ENCODE measurements at places on chromosomes 7 and 10. TPM values are rescaled to one million over a fixed set of nuclear protein-coding genes. Genes with fewer than 3 reads are reported as not detected.

The SEMA4G gene
- total RNA-seq = 15.3 TPM

- peak; percentile 34 for DNase-seq
These were observed 18.9 kb downstream of the CDK1 start for GRCh38 chr10:60797200-60797599.

The PLPP4 gene
- not detected for total RNA-seq

The CSTF2T gene
- total RNA-seq = 21.4 TPM

The ZNF716 gene
- total RNA-seq = not detected

DNA sequence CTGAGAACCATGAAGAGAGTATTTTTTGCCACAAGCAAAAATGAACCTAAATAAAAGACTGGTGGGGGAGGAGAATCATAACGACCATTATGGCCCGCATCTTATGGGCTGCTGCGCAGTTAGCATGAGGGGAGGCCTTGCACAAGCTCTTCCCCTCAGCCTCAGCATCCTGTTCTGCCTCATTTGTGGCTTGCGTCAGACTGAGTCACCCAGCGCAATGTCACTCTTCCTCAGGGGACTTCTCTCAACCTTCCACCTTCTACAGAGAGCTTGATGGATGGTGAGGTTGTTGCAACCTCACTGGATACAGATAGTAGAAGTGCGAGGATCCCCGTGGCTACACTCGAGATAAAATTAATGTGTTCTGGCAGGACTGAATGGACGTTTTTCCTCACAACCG is 16.8 kb upstream of the GPR15LG start:
- DNase-seq = no peak

The ATOH7 gene
- 0.37 TPM for total RNA-seq

DNA sequence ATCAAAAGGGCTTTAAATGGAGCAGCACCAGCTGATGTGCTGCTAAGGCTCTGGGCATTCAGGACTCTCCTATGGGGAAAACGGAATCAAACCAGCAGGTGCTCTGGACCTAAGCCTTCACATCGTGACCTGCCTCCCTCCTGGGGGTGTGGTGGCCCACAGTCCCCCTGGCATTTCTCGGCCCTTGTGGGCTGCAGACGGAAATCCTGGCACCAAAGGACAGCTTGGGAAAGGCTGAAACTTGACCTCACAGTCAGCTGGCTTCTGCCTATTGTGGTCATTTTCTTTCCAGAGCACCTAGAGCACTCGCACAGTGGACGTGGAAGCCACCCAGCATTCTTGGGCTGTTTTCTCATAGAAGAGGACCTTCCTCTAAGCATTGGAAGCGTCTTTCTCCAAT is 74.8 kb downstream of the TPST1 start:
- no peak for DNase-seq

The ACBD7 gene
- total RNA-seq = 13.1 TPM

The DNAJC12 gene
- 15.8 TPM for total RNA-seq

DNA sequence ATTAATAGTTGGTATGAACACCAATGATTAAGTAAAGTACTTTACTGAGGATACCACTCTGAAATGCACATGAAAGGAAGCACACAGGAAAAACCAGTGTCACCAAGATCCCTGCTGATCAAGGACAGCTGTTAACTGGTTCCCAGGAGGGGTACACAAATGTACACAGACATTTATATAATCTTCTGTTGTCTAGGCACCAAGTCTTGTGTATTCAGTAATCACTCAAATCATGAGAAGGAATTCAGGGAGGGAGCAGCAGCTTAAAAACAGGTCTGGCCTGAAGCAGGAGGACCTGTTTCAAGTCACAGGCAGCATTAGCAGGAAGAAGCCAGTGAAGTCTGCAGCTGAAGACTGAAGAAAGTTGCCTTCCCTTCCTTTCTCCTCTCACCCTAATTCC is 18.7 kb downstream of the MPP7 start:
- no peak for DNase-seq

The ADRB1 gene
- 4.8 TPM for total RNA-seq

DNA sequence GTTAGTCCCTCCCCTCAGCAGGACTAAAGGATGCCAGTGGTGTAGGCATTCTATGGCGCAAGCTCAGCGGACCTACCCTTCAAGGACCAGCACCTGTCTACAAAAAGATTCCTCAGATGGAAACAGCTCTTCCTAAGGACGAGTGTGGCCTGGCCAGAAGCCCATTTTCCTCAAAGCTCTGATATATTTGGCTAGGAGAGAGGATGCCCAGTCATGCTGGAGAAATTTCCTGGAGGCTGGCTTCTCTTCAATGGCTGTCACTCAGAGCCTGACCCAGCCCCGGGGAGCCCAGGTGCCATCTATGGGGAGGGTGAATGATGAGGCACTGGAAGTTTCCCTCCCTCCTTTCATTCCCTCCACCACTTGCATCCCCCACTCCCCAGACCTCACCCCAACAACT is 111.5 kb downstream of the PLXNA4 start:
- DNase-seq = peak; percentile 28

The FAM25G gene
- not detected for total RNA-seq

The GRID1 gene
- total RNA-seq = not detected

DNA sequence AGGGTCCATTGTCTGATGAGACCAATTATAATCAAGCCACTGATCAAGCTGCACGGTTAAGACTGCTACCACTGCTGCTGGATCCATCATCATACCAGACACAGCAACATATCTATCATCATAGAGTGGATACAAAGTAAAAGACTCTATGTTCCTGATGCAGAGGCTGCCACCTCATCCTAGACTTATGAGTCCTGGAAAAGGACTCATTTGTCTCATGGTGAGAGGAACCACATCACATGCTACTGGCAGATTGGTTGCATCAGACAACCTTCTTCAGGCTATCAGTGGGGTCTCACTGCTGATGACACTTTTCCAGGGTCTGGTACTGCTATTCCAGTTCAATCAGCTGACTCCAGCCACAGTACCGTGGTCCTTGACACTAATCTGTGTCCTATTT is 79.0 kb downstream of the ABI1 start:
- no peak for DNase-seq

The ARMH3 gene
- total RNA-seq = 9.3 TPM

GRCh38 chr7:112199672-112200071 is 6.5 kb downstream of the DOCK4 start:
- no peak for DNase-seq

DNA sequence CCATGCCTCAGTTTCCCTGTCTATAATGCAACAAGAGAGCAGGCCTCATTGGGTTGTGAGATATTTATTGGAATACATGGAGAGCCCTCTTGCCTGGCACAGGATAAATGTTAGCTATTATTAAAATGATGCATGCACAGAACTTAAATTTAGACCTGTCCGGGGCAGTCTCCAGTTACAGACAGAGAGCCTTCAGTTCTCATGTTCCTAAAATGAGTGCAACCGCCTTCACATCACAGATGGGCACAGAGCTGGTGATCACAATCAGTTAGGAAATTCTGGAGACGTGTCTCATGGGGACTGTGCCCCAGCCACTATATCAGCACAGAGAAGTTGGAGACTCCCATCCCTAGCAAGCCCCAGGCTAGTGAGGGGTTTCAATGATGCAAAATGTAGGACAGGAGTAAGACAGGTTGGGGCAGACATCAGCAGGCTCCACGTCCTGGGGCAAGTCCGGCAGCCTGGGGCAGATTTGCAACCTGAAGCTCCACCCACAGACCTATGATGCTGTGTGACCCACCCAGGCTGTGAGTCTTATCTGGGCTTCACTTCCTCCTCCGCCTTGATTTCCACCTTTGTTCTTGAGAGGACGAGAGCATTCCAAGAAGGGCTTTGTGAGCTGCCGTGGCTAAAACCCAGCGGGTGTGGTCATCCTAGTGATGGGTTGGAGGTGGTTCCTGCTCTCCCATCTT is 49.4 kb downstream of the CXCL12 start:
- no peak for DNase-seq

DNA sequence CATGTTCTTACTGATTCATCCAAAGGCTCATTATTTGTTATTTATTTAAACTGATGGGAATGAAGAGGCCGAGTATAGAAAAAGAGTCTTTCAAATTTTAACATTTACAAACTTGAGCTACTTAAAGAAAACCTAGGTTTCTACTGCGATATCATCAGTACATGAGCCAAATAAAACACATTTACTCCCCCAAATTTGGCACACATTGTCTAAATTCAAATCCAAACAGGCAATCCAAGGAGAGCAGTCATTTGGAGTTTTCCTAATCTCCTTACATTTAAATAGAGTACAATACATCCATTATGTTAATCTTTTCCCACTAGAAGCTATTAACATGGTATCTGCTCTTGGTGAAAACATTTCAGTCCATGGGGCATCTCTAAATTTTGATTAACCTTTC is 2.2 kb downstream of the NMT2 start:
- peak; percentile 39 for DNase-seq

DNA sequence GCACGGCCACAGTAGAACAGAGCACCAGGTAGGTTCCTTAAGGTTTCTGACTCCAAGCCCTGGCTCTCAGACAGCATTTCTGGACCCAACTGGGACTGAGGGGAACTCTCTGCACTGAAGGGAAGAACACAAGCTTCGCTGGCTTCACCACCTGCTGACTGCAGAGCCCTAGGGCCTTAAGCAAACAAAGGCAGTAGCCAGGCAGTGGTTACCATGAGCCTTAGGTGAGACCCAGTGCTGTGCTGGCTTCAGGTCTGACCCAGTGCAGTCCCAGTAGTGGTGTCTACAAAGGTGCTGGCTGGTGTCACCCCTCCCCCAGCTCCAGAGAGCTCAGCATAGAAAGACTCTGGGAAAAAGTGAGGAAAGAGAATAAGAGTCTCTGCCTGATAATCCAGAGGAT is 59.5 kb downstream of the SIRT1 start:
- no peak for DNase-seq

The GPR37 gene
- not detected for total RNA-seq

GRCh38 chr10:20990604-20991003 is 93.5 kb upstream of the NEBL start:
- no peak for DNase-seq

DNA sequence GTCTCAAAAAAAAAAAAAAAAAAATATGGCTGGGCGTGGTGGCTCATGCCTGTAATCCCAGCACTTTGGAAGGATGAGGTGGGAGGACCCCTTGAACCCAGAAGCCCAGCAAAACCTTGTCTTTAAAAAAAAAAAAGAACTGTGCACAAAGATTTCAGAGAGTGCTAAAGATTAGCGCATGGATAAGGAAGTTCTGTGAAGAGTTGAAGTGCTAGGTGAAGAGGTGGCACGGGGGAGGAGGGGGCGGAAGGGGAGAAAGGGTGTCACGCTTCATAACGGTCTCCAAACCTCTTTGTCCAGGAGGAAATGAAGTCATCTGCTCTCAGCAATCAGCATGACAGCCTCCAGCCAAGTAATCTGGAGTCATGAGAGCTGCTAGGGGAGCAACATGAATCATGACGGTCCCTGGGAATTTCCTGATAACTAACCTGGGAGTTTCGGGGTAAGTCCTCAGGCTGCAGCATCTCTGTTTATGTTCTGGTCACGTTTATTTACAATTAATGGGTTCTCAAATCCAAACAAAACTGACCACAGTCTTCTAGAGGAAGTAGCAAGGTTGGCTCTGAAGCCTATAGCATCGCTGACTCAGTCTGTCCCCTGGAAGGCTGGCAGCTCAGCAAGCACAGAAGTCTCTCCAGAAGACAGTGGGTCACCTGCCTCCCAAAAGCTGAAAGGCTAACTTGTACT is 1.9 kb upstream of the PLAU start:
- peak; percentile 25 for DNase-seq

The NPFFR1 gene
- not detected for total RNA-seq

- no peak for DNase-seq
These were observed 733.1 kb downstream of the TYW1 start for GRCh38 chr7:67729771-67730170.

- no peak for DNase-seq
These were observed 12.5 kb downstream of the MMRN2 start for GRCh38 chr10:86944907-86945306.

DNA sequence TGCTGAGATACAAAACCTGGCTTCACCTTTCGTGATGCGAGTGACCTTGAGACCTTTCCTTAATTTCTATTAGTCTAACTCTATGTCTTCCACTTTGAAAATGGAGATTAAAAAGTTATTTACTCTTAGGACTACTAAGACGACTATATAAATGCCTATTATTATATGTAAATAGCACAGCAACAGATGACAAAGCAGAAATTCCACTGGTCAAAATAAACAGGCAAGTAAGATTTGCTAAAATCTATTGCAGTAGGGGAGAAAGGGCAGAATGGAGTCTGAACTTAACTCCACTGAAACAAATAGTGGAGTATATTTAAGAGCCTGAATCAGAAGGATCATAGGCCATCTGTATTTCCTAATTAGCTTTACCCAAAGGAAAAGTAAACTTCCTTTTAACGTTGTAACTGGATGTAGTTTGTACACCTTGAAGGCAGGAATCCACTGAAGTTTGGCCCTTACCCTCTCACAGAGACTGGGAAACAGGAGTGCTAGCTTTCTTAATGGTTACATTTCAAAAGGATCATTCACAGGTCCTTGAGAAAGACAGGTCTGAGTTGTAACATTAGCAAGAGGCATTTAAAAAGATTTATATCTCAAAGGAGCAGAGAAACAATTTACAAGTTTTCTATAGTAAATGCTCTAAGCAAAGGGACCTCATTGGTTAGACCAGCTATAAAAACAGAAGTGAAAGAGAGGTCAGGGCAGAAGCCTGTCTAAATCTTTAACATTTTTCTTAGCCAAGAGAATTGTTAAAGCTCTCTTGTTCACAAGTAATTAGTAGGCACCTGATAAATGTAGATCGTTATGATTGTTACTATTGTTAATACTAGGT is 332.5 kb downstream of the ZWINT start:
- no peak for DNase-seq

The GIMAP2 gene
- total RNA-seq = not detected

The RAMP3 gene
- not detected for total RNA-seq

- DNase-seq = no peak
These were observed 111.2 kb downstream of the GALNT11 start for GRCh38 chr7:152136686-152137085.

DNA sequence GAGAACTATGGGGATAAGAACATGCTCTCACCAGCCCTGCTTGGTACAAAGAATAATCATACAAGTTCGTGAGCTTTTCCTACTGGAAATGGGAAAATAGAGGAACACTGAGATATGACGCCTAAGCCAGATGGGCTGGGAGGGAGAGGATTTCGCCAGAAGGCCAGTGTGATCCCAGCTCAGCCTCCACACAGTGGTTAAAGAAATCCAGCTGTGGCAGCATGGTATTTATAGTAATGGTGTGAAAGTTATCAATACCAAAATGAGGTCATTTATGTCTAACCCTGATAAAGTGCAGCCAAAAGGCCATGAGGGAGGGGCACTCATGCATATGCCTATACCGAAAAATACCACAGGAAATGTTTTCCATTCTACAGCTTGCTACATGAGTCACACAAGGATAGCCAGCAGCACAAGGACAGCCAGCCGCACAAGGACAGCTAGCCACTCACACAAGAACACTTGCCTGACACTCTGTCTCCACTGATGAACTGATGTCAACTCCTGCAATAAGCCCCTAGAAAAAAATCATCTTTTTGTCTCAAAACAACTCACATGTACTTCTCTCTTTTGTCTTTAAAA is 49.4 kb downstream of the FRMPD2 start:
- DNase-seq = no peak

The CLCN1 gene
- not detected for total RNA-seq

GRCh38 chr7:30029696-30030095 is 1.5 kb downstream of the PLEKHA8 start:
- DNase-seq = peak; percentile 31
